HCT116 (cell line): ENCODE measurements at places on chromosomes 2 and 18. TPM values are rescaled to one million over a fixed set of nuclear protein-coding genes. Genes with fewer than 3 reads are reported as not detected.

Gene PREB
- total RNA-seq: 54.2 TPM

GRCh38 chr2:6352247-6352646 lies 513.5 kb downstream of the CMPK2 start:
- no peak for DNase-seq

Gene KLHL41
- 0.15 TPM for total RNA-seq

- no peak for DNase-seq
Observed at GRCh38 chr2:69390001-69390400, 3.0 kb upstream of the GFPT1 start.

- no peak for DNase-seq
Observed at GRCh38 chr2:38898256-38898655, 8.6 kb downstream of the ARHGEF33 start.

DNA sequence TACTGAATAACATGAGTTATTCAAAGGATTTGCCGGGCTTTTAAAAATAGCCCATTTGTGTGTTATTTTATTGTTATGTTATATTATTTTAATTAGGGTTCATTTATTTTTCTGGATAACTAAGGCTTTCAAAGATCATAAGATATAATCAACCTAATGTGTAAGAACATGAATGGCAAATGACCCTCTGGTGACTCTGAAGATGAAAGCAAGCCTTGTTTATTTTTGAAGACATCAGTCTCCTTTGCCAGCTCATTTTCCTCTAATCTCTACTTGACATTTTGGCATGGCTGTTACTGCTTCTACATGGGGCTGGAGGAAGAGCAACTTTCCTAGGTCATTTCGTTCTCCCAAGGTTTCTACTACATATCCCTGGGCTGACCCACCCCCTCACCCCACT lies 10.6 kb downstream of the FAP start:
- DNase-seq: no peak

Gene CACNB4
- 2.0 TPM for total RNA-seq

- no peak for DNase-seq
Observed at GRCh38 chr2:223123855-223124610, 72.0 kb downstream of the KCNE4 start.

- DNase-seq: no peak
Observed at GRCh38 chr18:76502551-76502950, 7.5 kb upstream of the ZNF516 start.

DNA sequence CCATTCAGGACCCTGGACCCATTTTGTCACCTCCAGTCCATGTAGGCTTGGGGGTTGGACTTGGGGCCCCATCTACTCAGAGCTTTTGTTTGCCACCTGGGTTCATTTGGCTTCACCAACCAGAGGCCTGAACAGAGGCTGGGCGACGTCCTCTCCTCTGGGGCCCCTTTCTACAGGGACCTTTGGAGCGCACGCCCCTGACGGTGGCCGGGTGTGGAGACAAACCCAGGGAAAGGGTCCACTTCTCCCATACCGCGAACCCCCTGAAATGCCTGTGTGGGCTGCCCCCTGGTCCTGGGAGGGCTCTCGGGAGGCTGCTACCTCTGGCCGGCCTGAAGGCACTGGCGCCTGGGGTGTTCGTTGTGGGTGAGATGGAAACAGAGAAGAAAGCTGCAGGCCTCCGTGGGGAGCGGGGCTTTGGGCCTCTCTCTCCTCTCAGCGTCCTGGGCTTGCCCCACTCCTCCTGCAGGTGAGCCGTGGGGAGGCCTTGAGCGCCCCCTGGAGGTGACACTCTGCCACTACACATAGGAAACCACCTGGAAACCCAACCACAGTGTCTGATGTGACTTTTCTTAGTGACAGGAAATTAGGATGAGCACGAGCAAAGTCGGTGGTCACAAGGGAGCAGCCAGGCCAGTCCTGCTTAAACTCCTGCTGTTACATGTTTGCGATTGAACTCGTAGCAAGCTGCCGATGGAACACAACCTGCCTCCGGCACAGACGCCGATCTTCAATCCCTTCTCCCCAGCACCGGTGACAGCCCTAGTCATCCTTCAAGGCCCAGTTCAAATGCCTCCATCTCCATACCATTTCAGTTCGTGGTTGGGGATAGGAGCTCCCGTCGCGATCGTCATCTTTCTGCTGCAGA lies 12.0 kb upstream of the NTSR2 start:
- DNase-seq: peak; percentile 19

DNA sequence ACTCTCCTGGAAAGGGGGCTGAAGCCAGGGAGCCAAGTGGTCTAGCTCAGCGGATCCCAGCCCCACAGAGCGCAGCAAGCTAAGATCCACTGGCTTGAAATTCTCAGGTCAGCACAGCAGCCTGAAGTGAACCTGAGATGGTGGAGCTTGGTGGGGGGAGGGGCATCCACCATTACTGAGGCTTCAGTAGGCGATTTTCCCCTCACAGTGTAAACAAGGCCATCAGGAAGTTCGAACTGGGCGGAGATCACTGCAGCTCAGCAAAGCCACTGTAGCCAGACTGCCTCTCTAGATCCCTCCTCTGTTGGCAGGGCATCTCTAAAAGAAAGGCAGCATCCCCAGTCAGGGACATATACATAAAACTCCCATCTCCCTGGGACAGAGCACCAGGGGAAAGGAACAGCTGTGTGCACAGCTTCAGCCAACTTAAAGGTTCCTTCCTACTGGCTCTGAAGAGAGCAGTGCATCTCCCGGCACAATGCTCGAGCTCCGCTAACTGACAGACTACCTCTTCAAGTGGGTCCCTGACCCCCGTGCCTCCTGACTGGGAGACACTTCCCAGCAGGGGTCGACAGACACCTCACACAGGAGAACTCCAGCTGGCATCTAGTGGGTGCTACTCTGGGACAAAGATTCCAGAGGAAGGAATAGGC lies 282.3 kb upstream of the EPC2 start:
- DNase-seq: no peak

- no peak for DNase-seq
Observed at GRCh38 chr2:109591206-109591605, 22.6 kb downstream of the SEPTIN10 start.

DNA sequence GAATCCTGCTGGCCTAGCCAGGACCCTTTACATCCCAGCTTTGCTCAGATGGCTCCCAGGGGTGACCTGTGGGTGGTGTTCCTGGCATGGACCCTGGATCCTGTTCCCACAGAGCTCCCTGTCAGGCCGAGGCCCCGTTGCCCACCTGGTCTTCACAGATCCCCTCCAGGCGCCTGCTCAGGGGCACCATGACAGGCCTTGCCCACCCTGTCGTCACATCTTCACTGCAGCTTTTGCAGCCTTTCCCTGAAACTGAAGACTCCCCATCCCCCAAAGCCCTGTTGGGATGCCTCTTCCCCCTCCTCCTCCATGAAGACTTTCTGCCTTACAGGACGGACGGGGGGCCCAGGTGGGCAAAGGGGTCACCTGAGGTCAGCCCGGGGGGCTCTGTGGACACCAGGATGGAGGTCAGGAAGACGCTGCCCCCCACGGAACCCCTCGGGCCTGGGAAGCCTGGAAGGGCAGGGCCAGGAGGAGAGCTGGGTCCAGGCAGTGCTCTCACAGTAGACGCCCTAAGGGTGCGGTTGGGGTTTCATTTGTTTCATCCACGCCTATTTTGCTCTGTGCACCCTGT lies 13.0 kb upstream of the KIF1A start:
- DNase-seq: no peak

DNA sequence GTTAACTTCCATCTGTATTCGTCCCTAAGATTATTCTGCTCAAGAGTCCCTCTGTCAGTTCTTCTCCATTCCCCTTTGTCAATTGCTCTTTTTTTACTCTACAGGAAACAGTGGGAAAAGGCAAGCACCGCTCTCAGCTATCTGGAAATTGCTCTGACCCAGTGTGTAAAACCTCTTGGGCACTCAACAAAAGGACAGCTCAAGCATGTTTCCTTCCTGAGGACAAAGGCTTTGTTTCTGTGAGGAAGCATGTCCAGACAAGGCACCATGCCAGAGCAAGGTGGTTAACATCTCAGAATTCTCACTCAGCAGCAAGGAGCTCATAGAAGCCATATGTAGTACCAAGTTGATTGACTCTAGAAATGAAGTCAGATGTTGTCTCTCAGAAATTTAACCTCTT lies 735.6 kb downstream of the TSN start:
- DNase-seq: no peak

GRCh38 chr2:237529452-237530402 lies 36.6 kb upstream of the PRLH start:
- DNase-seq: no peak

GRCh38 chr2:231931481-231931915 lies 5.3 kb upstream of the NPPC start:
- DNase-seq: no peak

DNA sequence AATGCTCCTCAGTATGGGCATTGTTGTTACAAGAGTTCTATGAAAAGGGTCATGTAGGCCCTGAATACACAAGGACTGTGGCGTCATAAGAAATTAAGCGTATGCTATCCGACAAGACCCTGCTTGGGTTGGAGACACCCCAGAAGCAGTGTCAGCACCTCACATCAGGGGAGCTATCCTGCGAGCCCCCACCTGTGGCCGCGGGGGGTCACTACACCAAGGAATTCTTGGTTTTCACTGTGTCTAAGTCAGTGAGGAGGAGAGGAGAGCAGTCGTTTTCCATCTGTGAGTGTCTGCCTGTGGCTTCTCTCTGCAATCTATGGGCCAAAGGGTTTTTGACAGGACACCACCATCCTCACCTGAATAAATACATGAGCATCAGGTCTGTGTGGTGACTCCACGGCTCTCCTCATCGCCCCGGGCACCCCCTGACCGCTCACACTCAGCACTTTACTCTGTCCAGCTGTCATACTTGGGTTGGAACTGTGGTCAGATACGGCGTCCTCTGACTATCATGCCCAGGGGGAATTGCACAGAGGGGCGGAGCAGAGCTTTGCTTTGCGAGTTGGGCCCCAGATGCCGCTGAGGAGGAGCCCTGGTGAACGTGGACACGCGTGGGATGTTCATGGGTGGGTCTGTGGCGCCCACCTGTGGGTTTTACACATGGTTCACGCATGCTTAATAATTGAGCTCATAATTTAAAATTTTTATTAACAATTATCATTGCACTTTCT lies 235.5 kb downstream of the MYT1L start:
- DNase-seq: no peak

Gene SERPINB13
- 0.07 TPM for total RNA-seq

GRCh38 chr2:233261819-233262555 lies 10.5 kb downstream of the ATG16L1 start:
- no peak for DNase-seq

Gene BUB1
- 80.2 TPM for total RNA-seq

GRCh38 chr18:8290913-8291312 lies 318.3 kb upstream of the RAB12 start:
- no peak for DNase-seq

- no peak for DNase-seq
Observed at GRCh38 chr2:220628252-220628651, 943.9 kb downstream of the EPHA4 start.

GRCh38 chr2:190119257-190119656 lies 56.7 kb upstream of the MSTN start:
- DNase-seq: no peak

Gene PCARE
- total RNA-seq: not detected

DNA sequence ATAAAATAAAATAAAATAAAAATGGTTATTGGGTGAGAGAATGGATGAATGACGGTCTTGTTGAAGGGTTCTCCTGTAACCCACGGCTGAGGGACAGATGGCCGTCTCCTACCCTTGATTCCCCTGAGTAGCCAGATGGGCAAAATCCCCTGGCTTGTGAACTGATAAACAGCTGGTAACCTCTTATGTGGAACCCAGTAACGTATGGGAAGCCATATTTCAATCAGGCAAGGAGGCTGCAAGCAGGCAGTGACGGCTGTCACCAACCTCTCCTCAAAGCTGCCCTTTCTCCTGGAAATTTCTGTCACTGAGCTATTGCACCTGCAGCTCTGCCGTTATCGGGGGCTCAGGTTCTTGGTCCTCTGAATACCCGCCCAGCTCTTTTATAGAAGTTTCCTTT lies 165.3 kb upstream of the SMAD2 start:
- no peak for DNase-seq

Gene ASB18
- total RNA-seq: not detected

Gene PHOSPHO2
- total RNA-seq: 2.8 TPM

Gene CFAP210
- total RNA-seq: not detected

GRCh38 chr2:71457923-71458322 lies 4.6 kb downstream of the DYSF start:
- DNase-seq: no peak

DNA sequence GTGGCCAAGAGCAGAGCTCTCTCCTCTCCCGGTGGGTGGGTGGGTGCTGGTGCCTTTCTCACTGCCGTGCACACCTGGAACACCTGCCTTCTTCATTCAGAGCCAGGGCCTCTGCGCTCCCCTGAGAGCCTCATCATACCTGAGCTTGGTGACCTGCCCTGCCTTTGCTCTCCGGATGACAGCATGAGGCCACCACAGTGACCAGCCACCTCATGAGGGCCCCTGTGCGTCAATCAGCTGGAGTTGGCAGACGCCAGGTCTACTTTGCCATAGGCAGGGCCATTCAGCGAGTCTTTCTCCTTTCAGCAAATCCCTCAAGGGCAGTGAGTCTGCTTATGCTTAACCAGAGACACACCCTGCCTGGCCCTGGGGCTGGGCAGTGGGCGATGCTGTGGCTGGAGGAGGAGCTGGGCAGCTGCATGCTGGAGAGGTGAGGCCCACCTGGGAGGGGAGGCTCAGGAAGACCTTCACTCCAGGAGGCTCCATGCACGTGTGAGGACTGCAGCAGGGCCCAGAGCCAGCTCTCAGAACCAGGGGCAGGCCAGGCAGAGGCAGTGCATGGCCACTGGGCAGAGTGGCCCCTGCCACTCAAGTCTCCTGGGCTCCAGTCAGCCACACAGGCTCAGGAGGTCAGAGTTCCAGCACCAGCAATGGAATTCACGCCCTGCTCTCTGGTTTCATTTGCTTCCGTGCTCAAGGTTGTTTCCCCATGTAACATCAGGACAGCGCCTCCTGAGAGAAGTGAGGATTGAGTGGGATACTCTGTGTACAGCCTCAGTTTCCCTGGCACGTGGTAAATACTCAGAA lies 417.5 kb upstream of the MYT1L start:
- no peak for DNase-seq

DNA sequence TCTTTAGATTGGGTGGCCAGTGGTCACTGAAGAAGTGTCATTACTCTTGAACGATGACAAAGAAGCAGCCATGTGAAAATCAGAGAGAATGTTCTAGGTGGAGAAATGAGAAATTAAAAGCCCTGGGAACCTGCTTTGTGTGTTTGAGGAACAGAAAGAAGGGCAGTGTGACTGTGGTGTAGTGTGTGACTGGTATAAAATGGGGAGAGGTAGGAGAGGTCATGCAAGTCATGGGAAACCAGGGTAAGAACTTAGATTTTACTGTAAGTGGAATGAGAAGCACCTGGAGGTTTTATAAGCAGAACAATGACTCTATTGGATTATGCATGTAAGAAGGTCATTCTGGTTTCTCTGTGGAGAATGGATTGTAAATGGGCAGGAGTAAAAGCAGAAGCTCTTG lies 12.2 kb downstream of the ICOS start:
- DNase-seq: no peak

- DNase-seq: no peak
Observed at GRCh38 chr18:42576124-42576523, 539.4 kb downstream of the RIT2 start.

Gene SCG2
- total RNA-seq: 19.8 TPM

DNA sequence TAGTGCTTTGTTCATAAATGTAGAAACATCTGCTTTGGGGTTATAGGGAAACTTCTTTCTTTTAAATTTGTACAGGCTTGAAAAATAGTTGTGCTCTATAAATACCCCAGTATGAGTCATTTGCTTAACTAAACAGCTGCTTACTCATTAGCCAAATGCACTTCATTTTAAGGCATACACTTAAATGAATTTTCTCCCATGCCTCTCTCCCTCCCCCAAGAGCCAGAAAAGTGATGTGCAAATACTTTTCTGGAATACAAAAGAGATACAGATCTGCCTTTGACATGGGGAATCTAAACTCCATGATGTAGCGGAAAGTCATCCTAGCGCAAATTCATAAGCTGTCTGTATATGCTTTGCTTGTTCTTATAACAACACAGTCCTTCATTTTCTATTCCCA lies 469.4 kb downstream of the DLGAP1 start:
- DNase-seq: no peak
